Stimulated activated CD4-positive, alpha-beta T cell treated with anti-CD3 and anti-CD28 coated beads, Interleukin-4, amount 100 ng/mL, for 4 hours (primary cell): ENCODE measurements at places on chromosomes 13 and 19.

DNA sequence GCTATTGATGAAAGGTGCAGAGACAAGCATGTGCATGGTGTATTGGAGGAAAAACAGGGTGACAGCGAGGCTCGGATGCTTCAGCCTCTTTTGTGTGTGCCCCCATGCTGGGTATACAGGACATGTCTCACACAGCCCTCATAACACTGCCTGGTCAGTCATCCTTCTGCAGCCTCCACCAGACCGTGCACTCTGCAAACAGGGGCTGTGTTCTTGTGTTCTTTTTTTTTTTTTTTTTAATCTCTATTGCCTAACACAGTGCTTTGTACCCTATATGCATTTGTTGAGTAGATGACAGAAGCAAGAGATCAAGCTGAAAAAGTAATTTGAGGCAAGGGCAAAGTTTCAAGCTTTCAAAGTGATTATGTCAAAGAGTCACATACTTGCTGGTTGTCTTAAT, 367.2 kb upstream of the SLITRK1 start:
- DNase-seq = no peak

DNA sequence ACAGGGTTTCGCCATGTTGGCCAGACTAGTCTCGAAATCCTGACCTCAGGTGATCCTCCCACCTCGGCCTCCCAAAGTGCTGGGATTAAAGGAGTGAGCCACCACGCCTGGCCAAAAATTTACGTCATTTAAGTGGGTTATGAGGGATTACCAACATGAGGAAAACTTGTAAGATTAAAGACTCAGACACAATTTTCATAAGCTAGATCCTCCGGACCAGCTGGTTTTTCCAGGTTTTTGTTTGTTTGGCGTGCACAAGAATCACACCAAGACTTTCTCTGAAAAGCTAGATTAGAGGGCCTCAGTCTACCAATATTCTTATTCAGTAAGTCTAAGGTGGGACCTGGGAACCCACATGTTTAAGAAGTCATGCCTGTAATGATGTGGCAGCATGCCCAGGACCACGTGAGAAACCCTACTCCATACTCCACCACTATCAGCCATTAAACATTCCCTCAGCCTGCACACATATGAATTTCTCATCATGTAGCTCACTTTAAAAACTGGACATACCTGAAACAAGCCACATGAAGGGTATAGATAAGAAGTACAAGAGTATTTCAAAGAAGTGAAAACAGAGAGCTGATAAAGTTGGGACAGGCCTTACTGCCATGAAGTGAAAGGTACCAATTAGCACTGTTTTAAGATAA, 25.7 kb downstream of the DIAPH3 start:
- DNase-seq = no peak

- DNase-seq = no peak
Observed at GRCh38 chr19:43747557-43748204, 7.1 kb downstream of the SMG9 start.

- DNase-seq = no peak
Observed at GRCh38 chr13:66635526-66635925, 594.6 kb downstream of the PCDH9 start.

- no peak for DNase-seq
Observed at GRCh38 chr19:14056741-14057356, 5.0 kb downstream of the PALM3 start.

- no peak for DNase-seq
Observed at GRCh38 chr13:103694033-103694432, 627.8 kb upstream of the SLC10A2 start.

GRCh38 chr13:50224534-50224933, 209.3 kb downstream of the KCNRG start:
- DNase-seq = no peak

DNA sequence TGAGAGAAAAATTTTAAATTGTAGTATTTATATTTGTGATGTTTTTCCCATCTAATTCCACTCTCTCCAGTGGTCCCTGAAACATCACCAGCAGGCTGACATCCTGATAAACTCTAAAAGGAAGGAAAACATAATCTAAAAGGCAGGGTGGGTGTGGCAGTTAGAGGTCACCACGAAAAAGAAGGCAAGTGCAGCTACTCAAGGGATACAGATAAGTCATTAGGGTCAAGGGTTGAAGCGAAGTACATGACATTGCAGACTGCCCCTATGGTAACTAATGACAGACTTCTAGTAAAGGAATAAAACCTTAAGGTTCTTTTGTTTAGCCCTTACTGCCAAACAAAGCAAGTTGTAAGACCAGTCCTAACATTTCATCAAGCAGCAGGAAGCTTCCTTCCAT, 6.0 kb upstream of the NEK3 start:
- no peak for DNase-seq

- no peak for DNase-seq
Observed at GRCh38 chr19:10468133-10468532, 35.0 kb downstream of the KEAP1 start.

- no peak for DNase-seq
Observed at GRCh38 chr13:26881154-26881553, 120.6 kb upstream of the GPR12 start.

DNA sequence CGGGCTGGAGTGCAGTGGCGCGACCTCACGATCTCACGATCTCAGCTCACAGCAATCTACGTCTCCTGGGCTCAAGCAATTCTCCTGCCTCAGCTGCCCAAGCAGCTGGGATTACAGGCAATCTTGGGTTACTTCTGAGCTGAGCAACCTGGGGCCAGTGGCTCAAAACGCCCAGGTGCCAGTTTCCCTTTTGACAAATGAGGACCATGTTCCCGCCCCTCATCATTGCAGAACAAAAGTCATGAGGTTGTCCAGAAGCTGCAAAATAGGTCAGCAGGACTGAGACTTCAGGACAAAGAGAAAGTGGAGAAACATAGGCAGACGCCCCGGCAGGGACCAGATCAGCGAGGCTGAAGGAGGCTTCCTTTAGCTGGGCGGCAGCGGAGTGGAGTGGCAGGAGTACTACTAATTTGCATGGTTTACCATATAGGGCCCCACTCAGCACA, 3.3 kb upstream of the ADGRE5 start:
- DNase-seq = no peak

GRCh38 chr13:96075953-96076543, 13.9 kb upstream of the HS6ST3 start:
- no peak for DNase-seq

GRCh38 chr19:1134431-1134830, 30.6 kb downstream of the GPX4 start:
- DNase-seq = no peak

DNA sequence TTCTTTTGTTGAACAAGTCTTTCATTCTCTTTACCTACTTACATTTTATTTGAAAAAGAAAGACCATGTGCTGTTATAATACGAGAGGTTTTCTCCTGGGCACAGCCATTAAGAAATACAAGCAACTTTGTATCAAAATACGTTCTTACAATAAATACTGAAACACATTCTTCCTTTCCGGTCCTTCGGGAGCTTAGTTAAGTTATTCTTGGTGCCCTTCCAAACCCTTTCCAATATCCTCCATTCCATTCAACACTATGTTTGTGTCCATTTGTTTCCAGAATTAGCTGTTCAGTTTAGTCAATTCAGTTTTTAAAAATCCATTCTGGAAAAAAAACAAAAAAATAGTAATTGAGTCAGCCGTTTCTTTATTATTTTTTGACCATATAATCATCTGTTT, 746.8 kb upstream of the SLC10A2 start:
- DNase-seq = no peak
